NCI-H526 (cell line): ENCODE measurements at places on chromosomes 7 and 10.
A peak's percentile ranks its signal among the peaks of the same experiment; 100 is the strongest.

DNA sequence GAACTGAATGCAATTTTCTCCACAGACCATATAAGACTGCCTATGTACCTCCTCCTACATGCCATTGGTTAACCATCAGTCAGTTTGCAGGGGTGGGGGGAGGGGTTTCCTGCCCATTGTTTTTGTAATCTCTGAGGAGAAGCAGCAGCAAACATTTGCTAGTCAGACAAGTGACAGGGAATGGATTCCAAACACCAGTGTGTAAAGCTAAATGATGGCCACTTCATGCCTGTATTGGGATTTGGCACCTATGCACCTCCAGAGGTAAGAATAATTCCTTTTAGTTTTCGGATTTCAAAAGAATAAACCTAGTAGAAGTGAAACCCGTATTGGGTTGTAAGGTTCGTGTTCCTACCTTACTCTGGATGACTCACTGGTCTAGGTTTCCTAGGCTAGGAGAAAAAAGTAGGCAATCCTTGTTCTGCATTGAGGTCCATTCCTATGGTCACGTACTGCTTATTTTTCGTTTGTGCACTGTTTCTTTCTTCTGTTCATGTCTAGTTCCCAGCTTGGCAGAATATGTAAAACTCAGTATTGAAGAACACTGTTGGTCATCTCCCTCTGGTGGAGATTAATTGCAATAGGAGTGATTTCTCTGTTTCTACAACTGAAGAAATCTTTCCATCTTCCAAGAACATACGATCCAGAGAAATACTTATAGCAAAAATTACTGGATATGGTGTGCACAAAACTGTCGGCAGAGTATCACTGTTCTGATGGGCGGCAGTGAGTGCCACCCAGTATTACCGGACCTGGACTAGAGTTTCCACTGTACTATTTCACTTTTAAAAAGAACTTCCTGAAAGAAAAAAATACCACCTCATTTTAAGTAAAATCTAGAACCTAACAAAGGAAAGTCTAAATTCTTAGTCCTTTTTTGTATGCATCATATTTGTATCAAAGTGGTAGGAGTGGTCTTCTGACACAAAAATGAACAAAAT, at the start of gene AKR1C3:
Gene AKR1C3, plus strand, starts transcription at position 150 of the 941 bp plus-strand sequence. Its CDS starts 31 bp downstream, at position 181.
- peak; percentile 58 for DNase-seq

GRCh38 chr10:93074147-93074596, 479 bp downstream of the CYP26A1 start:
- peak; percentile 65 for DNase-seq

DNA sequence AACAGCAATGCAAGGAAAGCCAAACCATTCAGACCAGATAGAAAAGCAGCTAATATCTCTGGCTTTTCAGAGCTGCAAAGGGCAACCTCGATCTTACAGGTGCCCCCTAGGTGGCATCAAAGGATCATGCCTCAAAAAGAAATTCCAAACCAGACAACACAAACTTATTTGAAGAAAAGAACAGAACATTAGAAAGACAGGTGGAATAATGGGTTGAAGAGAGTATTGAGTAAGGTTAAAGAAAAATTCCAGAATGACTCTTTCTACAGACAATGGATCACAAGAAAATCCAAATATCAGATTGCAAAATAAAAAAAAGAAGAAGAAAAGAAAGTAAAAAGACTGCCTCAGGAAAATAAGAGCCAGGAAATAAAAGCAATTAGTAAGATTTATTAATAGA, 213.7 kb downstream of the ELMO1 start:
- DNase-seq = peak; percentile 72

DNA sequence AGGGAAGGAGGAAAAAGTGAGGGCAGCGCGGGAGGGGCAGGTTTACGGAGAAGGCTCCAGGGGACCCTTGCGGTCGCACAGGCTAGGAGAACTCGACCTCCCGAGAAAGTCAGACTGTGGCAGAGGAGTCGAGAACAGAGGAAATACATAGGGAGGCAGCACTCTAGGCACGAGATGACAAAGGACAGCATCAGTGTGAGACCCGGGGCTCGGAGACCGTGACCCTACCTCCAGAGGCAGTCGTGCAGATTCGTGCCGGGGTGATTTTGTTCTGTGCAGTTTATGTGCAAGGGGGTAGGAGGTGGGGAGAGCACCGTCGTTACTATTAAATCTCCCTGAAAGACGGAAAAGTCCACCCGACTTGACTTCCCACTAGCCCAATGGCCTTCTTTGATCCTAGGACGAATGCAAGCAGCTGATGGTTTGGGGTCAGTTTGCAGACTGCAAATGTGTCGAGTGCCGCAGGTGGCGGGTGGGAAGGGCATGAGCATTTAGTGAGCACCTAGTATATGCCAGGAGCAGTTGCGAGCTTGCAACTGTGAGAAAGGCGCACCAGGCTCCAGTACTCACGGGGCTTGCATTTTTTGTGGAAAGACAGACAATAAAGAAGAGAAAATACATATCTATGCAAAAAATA, 674 bp upstream of the OSBPL3 start:
- no peak for DNase-seq

DNA sequence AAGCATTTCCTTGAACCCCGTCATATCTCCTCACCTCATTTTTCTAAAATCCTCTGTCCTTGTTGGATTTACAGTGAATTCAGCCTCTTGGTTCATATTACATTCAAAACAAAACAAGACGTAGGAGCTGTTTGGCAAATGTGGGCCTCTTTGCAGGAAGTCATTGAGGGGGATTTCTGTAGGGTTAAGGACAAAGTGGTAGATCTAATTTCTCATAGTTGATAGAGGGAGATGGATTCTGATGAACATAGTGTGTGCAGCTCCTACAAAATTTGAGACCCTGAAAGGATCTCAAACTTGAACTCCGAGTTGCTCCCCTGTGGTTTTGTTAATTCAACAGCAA, 682 bp downstream of the TBXAS1 start:
- no peak for DNase-seq

DNA sequence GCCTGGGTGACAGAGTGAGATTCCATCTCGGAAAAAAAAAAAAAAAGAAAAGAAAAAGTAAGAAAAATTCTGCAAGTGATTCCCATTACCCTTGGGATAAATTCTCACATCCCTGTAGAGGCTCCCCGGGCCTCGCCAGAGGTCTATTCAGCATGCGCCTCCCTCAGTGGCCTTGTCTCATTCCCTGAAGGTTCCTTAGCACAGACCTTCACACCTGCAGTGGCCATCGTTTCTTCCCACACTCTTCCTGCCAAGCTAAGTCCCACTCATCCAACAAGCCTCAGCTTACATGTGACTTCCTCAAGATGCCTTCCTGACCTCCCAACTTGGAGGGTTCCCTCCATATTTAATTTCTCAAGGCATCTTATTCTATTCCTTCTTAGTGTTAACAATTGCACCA, 20.9 kb upstream of the BAG3 start:
- DNase-seq = no peak

GRCh38 chr7:35908331-35909216, 107.7 kb downstream of the SEPTIN7 start:
- no peak for DNase-seq

DNA sequence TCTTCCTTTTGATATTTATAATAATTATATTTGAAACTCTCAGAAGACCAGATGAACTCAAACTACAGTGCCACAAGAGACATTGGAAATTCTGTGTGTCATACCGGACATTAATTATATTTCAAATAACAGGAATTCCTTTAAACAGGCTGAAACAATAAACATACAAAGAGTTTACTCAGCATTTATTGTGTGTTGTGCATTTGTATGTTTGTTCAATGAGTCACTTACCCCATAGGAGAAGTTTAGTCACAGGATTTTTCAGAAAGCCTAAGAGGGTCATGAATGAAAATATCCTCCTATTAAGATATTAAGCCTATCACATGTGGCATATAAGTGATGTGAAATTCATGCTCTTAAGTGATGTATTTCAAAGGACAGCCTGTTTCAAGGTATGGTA, 566.8 kb downstream of the CNTNAP2 start:
- DNase-seq = no peak

DNA sequence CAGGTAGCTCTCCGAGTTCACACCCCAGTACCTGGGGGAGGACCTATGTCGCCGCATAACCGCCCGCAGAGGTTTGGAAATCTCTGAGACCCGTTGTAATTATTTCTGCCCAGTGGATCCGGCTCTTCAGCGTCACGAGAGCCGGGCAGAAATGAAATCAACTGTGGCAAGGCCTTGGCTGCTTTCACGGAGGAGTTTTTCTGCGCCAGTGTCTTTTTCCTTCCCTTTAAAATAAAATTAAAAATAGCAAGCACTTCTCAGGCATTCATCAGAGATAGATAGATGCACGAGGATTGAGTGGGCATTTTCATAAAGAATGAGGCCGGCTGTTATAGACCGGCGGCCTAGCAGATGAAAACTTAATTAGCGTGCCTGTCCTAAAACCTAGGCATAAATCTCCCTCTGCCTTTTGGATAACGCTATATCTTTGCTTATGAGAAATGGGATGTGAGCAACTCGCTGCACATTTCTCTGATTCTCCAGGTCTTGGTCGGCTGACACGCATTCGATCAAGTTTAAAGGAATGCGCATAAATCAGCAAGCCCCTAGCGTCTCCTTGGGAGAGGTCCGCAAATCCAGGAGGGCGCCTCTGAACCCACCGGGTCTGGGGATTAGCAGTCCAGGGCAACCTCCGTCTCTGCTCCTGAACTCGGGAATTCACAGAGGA, 6.4 kb downstream of the HOXA13 start:
- DNase-seq = no peak

- no peak for DNase-seq
These were observed 10.0 kb downstream of the CISD1 start for GRCh38 chr10:58278962-58279307.

GRCh38 chr7:30824821-30825720, 53.9 kb downstream of the MINDY4 start:
- no peak for DNase-seq

- DNase-seq = no peak
These were observed 648.3 kb downstream of the TNS3 start for GRCh38 chr7:46933596-46933995.

- DNase-seq = no peak
These were observed 326.4 kb downstream of the PAXIP1 start for GRCh38 chr7:154676422-154677073.

DNA sequence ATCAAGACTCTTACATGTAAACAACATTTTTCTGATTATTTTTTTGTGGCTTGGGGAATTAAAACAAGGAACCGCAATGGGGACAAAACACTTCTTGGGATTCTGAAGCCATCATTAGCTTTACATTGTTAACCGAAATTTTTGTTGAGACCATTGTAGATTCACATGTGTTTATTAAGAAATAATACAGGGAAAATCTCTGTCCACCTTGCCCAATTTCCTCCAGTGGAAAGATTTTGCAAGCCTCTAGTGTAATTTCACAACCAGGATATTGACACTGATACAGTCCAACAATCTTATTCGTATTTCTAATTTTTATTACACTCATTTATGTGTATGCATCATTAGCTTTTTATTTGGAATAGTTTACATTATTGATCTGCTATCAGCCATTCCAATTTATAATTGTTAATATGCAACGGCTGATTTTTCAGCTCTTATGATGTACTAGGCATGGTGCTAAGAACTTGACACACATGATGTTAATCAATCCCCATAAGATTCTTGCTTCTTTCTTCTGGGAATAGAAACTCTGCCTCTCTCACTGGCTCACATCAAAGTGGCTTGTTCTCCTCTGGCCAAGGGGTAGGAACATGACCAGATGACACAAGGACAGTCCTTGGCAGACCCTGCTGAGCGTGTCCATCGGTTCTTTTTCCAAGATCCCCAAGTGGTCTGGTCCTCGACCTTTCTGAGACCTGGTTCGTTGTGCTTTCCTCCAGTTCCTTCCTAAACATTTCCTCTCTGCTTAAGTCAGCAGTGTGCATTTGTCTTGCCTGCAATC, 137.6 kb downstream of the ADAM12 start:
- no peak for DNase-seq

- no peak for DNase-seq
These were observed 9.3 kb upstream of the FAM180A start for GRCh38 chr7:135757719-135758411.
